CD4-positive, alpha-beta T cell treated with Interleukin-17A for 4 hours (primary cell): ENCODE measurements at places on chromosomes 5 and 9.

- no peak for DNase-seq
Measured at GRCh38 chr5:115815693-115816225, 700 bp downstream of the CDO1 start.

- DNase-seq = no peak
Measured at GRCh38 chr9:37923796-37924427, 20.0 kb upstream of the SLC25A51 start.

DNA sequence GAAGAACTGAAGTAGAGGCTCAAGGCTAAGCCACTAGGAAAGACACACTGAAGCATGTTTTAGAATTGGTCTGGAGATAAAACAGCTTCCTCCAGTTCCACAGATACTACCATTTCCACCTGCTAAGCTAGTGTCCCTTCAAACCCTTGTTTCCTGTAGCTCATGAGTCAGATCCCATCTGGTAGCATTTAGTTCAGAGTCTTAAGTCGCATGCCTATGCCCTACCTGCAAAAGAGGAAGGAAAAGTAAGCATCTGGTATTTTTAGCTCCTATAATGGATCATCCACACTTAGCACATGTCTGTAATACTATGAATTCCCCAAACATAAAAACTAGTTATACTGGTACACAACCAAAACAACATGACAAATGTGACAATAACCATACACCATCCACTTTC, 92.1 kb downstream of the CDKN2A start:
- DNase-seq = no peak

DNA sequence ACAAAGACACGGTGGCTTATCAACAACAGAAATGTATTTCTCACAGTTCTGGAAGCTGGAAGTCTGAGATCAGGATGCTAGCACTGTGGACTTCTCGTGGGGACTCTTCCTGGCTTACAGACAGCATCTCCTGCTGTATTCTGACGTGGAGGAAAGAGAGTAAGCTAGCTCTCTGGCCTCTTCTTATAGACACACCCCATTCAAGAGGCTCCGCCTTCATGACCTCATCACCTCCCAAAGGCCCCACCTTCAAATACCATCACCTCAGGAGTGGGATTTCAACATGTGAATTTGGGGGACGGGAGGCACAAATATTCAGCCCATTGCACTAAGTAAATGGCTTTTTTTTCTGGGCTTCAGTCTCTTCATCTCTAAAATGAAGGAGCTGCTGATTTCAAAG, 27.6 kb downstream of the KCNMB1 start:
- no peak for DNase-seq

DNA sequence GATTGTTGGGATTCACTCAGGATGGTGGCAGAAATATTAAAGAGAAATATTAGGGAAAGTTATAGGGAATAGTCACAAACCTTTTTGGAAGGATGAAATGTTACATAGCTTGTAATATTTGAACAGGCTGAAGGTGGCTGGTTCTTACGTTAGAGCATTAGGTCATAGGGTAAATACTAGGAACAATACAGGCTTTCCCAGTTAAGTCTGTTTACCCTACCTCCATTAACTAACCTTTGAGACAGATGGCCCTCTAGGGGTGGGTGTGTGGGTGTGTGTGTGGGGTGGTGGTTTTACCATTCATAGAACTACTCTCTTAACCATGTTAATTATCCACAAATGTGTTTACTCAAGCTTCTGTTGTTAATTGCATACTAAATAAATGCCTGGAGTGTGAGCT, 94.3 kb upstream of the STK32A start:
- DNase-seq = no peak

- no peak for DNase-seq
Measured at GRCh38 chr9:35842795-35843194, 13.8 kb downstream of the TMEM8B start.

- no peak for DNase-seq
Measured at GRCh38 chr9:104091116-104091515, 3.0 kb upstream of the SMC2 start.

GRCh38 chr9:9598723-9599122, 1014.1 kb downstream of the PTPRD start:
- DNase-seq = no peak

GRCh38 chr5:179171251-179171815, 111.2 kb downstream of the ZNF354C start:
- DNase-seq = no peak

GRCh38 chr5:72065751-72066255, 41.5 kb upstream of the MAP1B start:
- no peak for DNase-seq

- no peak for DNase-seq
Measured at GRCh38 chr5:103260951-103261350, 2.4 kb downstream of the MACIR start.

GRCh38 chr5:120684749-120685415, 220.8 kb downstream of the PRR16 start:
- no peak for DNase-seq

DNA sequence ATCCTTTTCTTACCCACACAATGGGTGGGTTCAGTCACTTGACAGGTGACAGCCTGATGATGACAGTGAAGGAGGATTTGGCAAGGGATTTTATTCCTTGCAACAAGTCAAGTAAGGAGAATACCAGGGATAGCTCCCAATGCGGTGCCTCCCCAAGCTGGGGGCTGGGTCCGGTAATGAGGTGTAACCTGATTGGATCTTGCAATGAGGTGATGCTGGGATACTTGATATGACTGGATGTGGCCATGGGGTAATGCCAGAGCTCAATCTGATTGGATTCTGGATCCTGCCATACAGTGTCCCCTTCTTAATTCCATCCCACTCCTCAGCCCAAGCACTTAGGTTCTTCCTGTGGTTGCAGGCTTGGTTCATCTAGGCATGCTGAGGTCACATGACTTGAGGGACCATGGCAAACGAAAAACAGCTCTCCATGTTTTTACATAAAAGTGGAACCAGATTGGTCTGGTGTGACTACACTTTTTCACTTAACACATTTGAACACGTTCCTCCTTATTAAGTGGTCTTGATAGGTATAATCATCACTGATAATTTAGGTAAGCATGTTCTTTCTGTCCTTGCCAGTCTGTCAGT, 181.1 kb downstream of the PDZD2 start:
- DNase-seq = no peak

DNA sequence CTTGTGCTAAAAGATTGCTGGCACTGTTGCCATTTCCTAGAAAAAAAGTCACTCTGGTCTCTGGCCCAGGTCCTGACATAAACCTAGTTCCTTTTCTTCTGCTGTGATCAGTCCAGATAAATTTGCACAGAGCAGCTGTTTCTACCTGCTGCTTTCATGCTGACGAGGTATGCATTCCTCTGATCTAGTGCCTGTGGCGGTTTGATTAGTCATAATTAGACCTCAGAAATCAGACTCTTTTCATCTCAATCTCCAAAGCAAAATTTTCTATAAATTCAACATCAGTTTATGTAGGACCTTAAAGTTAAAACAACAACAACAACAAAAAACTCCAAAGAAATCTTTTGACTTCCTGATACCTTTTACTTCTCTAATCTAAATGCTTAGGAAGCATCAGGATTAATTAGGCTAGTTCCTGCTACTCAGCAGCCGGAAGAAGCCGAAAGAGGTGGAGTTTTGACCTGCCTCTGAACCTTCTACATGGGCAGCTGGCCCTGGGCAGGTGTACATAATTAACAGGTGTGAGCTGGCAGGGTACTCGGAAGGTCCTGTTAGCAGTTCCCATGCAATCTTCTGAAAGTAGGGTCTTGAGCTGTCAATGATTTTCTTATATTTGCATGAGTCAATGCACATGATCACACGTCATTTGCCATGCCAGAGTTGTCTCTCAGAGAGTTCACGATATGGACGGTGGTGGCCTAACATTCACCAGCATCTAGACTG, 83.3 kb upstream of the CCDC112 start:
- no peak for DNase-seq

DNA sequence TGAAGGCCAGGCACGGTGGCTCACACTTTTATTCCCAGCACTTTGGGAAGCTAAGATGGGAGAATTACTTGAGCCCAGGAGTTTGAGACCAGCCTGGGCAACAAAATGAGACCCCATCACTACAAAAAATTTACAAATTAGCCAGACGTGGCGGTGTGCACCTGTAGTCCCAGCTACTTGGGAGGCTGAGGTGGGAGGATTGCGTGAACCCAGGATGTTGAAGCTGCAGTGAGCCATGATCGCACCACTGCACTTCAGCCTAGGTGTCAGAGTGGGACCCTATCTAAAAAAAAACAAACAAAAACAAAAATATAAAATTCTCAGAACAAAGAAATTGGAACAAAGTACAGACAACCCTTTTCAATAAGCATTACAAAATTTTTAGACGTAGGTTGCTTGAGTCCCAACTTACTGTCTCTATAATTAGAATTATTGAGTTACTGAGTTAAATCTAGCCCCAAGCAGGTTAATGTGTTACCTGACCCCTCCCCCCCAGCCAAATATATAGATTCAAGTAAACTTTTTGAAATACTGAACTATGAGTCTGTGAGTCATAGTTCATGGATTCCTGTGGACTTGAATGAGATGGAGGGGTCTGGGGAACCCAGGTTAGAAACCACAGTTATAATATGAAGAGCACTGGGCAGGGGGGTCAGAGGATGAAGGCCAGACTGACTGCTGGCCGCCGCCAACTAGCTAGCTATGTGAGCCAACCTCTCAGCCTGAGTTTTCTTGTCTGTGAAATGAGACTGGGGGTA, 173.1 kb downstream of the AOPEP start:
- DNase-seq = no peak

DNA sequence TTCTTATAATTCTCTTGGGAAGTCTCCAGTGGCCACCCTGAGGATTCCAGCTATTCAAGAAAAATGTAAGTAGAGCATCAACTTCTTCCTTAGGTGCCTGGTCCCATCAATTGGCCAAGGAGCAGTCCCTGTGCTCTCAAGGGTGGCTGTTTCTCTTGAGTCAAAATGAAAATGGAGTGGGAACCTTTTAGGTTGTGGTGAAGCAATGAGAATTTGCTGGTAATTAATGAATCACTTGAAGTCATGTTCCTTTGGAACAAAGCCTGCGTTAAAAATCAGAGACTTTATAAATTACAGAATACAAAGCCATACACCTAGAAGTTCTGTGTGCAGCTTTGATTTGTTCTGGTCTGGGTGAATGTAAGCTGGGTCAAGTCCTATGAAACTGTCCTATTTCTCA, 48.9 kb downstream of the IL31RA start:
- DNase-seq = no peak

- DNase-seq = no peak
Measured at GRCh38 chr5:4216142-4216541, 620.5 kb downstream of the IRX1 start.

GRCh38 chr9:90641884-90642487, 638 bp downstream of the DIRAS2 start:
- DNase-seq = no peak

DNA sequence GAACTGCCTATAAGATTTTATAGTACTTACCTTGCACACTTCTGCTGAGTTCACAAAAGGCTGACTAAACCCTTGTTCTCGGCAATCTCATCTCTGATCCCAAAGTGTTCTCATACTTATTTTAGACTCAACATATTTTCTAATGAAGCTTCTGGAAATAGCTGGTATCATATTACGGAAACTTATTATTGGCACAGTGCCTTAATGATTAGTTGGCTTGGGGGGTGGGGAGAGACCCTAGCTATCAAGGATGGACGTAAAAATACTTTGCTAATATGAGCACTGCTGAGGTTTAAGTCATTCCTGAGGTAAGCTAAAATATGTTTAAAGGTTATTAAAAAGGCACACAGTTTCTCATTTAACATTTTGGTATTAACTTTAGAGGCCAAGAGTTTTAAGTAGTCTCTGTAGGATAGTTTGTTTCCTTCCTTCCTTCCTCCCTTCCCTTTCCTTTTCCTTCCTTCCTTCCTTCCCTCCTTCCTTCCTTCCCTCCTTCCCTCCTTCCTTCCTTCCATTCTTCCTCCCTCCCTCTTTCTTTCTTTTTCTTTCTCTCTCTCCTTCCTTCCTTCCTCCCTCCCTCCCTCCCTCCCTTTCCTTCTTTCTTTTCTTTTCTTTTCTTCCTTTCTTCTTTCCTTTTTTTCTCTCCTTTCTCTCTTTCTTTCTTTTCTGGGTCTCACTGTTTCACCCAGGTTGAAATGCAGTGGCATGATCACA, 31.5 kb downstream of the ZSWIM6 start:
- DNase-seq = no peak

GRCh38 chr5:106610041-106610440, 1060.7 kb downstream of the EFNA5 start:
- no peak for DNase-seq

DNA sequence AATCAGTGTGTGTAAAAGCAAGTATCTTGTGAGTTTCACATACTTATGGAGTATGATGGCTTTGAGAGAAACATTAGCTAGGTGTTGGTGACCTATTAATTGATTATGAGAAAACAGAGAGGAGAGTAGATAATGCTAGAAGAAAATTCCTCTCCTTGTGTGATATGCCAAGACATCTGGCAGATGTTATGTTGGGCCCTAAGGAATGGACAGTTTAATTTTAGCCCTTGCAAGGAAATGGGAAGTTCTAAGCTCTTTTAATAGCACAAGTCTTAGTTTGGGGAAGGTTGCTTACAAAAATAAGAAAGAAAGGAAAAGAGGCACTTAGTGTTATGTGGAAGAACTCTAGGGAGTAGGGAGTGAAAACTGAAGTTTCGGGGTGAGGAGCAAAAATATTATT, 5.1 kb downstream of the ZNF462 start:
- DNase-seq = no peak

DNA sequence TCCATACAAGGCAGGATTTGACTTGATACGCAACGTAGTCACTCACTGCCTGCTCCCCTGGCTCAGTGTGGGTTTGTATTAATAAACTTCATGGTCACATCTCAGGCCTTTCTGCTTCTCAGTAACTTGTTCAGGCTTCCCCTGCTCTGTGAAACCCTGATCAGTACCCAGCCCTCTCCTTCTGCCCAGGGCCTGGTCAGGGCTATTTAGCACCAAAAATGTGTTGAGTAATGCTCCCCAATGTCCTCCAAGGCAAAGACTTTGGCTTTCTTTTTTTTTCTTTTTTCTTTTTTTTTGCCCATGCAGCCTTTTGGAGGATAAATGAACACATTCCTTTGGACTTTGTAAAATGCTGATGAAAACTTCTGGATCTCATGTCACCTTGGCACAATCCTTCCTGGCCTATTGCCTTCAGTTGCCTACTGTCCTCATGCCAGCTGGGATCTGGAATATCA, 399.2 kb upstream of the KLF4 start:
- DNase-seq = no peak

- no peak for DNase-seq
Measured at GRCh38 chr5:95100551-95100950, 184.3 kb downstream of the MCTP1 start.

DNA sequence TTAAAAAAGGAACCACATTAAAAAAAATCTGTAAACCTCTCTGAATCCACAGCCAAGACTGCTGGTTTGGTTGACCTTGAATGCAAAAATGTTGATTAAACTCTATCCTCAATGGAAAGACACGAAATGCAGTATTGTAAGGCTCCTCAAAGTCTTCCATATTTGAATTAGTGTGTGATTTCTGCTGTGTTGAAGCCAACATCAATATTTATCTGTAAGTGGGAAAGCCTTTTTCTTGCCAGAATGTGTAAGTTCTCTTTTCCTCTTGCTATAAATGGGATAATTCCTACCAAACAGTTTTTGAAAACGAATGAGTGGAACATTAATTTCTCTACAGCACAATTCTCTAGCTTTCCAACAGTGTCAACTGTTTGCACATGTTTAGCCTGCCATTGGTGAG, 422.1 kb upstream of the TNC start:
- no peak for DNase-seq
